ENCODE measurements at places on chromosomes 1 and 21.

GRCh38 chr1:111227434-111227833 is at the start of gene CHI3L2:
Gene CHI3L2, plus strand, starts transcription at chr1:111227713. Its CDS starts 17 bp downstream, at chr1:111227730.
- no peak for DNase-seq

GRCh38 chr1:33500547-33500946 is 28.1 kb downstream of the ZSCAN20 start:
- DNase-seq = no peak

DNA sequence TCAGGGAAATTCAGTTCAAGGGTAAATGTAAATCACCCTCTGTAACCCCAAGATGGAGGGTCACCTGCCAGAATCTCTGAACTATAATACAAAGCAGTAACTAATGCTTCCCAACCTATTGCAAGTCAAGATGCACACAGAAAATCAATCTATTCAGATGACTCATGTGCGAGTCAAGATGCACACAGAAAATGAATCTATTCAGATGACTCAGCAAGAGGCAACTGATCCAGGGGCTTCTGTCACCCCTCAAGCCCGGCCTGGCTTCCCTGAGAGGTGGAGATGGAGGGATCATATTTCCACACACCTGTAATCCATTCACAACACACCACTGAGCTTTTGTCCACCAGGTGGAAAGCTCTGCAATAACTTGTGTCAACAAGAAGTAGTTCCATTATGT is 17.4 kb upstream of the HIVEP3 start:
- no peak for DNase-seq

DNA sequence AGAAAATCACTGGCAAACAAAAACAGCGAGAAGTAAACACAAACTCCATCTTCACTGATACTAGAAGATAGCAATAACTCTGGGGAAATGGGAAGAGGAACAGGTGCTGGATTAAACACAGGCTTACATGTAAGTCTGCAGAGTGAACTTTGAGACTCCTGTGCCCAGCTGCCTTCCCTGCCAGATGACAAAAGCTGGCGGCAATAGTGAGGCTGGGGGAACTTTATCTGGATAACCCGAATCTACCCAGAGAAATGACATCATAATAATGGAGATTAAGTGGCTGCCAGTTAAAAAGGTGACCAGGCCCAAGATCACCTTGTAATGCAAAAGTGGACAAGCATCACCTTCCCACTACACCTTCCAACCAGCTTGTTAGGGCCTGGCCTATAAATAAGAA is 184.5 kb downstream of the CHRM3 start:
- no peak for DNase-seq

DNA sequence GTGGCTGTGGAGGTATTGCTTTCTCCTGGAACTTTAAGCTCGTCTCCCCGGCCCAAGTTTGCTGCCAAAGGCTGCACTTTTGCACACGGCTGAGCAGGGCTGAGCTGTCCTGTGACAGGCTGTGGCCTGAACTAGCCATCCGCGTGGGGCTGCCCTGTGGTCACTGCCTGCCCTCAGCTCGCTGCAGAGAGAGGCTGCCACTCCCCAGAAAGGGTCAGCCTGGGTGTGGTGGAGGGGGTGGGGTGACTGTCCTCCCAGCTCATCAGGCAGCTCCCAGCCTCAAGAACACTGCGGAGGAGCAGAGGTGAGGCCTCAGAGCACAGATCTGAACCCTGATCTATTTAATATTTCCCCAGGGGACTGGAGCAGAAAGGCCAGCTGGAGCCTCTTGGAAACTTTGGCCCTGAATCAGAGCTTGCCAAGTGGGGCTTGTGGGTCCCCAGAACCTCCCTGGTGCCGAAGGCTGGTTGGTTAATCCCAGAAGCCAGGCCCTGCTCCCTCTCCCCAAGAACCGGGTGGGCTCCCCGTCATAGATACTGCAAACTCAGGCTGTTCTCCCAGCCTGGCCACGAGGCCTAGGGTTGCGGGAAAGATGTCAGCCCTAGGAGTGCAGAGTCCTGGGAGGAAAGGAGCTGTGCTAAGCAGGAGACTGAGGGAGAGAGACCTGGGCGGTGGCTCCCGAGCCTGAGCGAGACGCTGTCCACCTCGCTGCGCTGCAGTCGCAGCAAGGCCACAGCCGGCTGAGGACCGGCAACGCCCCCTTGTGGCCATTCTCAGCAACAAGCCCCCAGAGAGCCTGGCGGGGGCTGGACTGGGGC is 125.1 kb upstream of the IPO9 start:
- peak; percentile 47 for DNase-seq

- no peak for DNase-seq
Measured at GRCh38 chr1:116765962-116766361, 11.7 kb downstream of the CD2 start.

DNA sequence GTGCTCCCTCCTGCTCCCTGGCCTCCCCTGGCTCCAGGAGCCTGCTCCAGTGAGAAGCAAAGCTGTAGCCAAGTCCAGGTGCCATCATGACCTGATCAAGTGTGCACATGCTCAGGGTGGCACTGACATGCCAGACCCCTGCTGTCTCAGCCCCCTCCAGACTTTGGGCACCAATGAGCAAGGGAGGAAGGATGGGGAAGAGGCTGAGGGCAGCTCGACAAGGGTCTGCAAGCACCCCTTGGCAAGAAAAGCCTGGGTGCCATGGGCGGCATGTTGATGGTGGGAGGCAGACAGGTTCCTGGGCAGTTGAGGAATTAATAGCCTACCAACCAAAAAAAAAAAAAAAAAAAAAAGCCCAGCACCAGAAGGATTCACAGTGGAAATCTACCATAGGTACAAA is 942.6 kb upstream of the PRMT6 start:
- no peak for DNase-seq

DNA sequence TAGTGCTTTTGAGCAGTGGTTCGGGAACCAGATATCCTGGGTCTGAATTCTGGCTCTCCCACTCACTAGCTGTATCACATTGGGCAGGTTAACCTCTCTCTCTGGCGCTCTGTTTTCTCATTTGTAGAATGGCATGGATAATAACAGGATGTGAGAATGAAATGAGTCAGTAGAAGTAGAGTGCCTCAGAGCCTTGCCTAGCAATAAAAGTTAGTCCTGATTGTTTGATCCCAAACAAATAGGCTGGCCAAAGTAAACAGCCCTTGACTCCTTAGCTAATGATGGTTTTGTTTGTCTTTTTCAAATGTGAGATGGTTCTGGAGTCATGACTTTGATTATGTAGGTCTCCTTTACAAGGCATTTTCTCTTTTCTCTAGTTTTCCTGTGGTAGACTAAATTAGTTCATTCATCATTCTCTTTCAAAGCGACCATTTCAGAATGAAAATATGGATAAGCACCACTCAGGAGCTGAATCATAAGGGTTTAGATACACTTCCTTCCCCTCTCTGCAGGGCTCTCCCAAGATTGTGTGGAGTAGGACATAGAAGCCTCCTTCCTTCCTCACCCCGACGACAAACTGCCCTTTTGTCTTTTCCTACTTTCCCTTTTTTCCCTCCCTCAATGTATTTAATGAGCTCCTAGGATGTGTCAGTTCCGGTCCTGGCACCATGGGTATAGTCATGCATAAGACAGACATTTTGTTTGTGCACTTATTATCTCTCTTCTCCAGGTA is 23.1 kb downstream of the KIAA0040 start:
- no peak for DNase-seq

Measured in activated T-cell treated with anti-CD3 and anti-CD28 coated beads for 24 hours (primary cell).